Caco-2 (cell line): ENCODE measurements at places on chromosomes 4 and X. TPM values are rescaled to one million over a fixed set of nuclear protein-coding genes. Genes with fewer than 3 reads are reported as not detected.

Gene MAGEC3
- not detected in 2 replicates for total RNA-seq

Gene VCX3A
- total RNA-seq = not detected in 2 replicates

Gene GPR82
- not detected in 2 replicates for total RNA-seq

Gene FMR1NB
- total RNA-seq = not detected in 2 replicates

Gene RAB41
- total RNA-seq = not detected in 2 replicates

Gene PORCN
- 3.2 and 4.6 TPM in 2 replicates for total RNA-seq

Gene RTL9
- total RNA-seq = 0.09 and 0.26 TPM in 2 replicates

Gene SPON2
- total RNA-seq = 3.1 and 4.0 TPM in 2 replicates

Gene PAGE2
- not detected in 2 replicates for total RNA-seq

Gene RS1
- total RNA-seq = 0.09 TPM in 1 of 2 replicates, not detected in the other

Gene EFHC2
- total RNA-seq = not detected in 2 replicates

Gene CT45A10
- total RNA-seq = not detected in 2 replicates

Gene ASB9
- total RNA-seq = 4.6 and 8.3 TPM in 2 replicates

Gene TMEM47
- 1.8 and 2.2 TPM in 2 replicates for total RNA-seq

Gene DCK
- total RNA-seq = 16.3 and 19.6 TPM in 2 replicates
